ENCODE measurements at places on chromosomes 1 and 21. TPM values are rescaled to one million over a fixed set of nuclear protein-coding genes. Genes with fewer than 3 reads are reported as not detected.

The SYTL1 gene
- total RNA-seq = 0.56 TPM

The TMEM269 gene
- total RNA-seq = 0.08 TPM

The ANKRD34A gene
- total RNA-seq = 0.15 TPM

The RAD54L gene
- total RNA-seq = 10.9 TPM

The MFAP2 gene
- 0.57 TPM for total RNA-seq

The CELA2A gene
- not detected for total RNA-seq

The SCAF4 gene
- total RNA-seq = 17.7 TPM

The CIART gene
- 0.95 TPM for total RNA-seq

The LHX4 gene
- 0.32 TPM for total RNA-seq

The LCE2B gene
- not detected for total RNA-seq

The ZNF670 gene
- 3.1 TPM for total RNA-seq

The FCRL2 gene
- not detected for total RNA-seq

The SPRR2B gene
- not detected for total RNA-seq

The LMX1A gene
- total RNA-seq = not detected

The SPRR1A gene
- not detected for total RNA-seq

The ABCG1 gene
- 2.3 TPM for total RNA-seq

The CLDN14 gene
- not detected for total RNA-seq

The OR14K1 gene
- not detected for total RNA-seq

The CLCA1 gene
- not detected for total RNA-seq

The CELA3B gene
- total RNA-seq = not detected

The NBPF4 gene
- total RNA-seq = 0.12 TPM

The BARHL2 gene
- total RNA-seq = not detected

The BCL2L15 gene
- total RNA-seq = 0.86 TPM

The DNAJC8 gene
- total RNA-seq = 70.6 TPM

The PADI2 gene
- total RNA-seq = 1.1 TPM

The ARHGEF16 gene
- 6.0 TPM for total RNA-seq

The PRELP gene
- not detected for total RNA-seq

The TIE1 gene
- total RNA-seq = not detected

The BGLAP gene
- not detected for total RNA-seq

The TNFRSF4 gene
- total RNA-seq = not detected

The AK5 gene
- 5.8 TPM for total RNA-seq

The TCHH gene
- 0.19 TPM for total RNA-seq

The TUFT1 gene
- 10.3 TPM for total RNA-seq

The GUCA2A gene
- total RNA-seq = not detected

The HAO2 gene
- total RNA-seq = not detected

The NKAIN1 gene
- total RNA-seq = 1.3 TPM

The KCNAB2 gene
- total RNA-seq = 7.3 TPM

The SPATA21 gene
- not detected for total RNA-seq

The ALPL gene
- 0.14 TPM for total RNA-seq

The KRTAP11-1 gene
- total RNA-seq = not detected

The BSND gene
- not detected for total RNA-seq

The KIRREL1 gene
- total RNA-seq = 32.5 TPM

The SLC1A7 gene
- total RNA-seq = not detected

The ADGRB2 gene
- total RNA-seq = 5.9 TPM

The SPRR2E gene
- not detected for total RNA-seq

The PRRX1 gene
- not detected for total RNA-seq

The ZFP69B gene
- 3.0 TPM for total RNA-seq

The HLX gene
- 6.2 TPM for total RNA-seq

The SLX9 gene
- 59.5 TPM for total RNA-seq

Measured in A549 treated with ZK216348 at 1 μM for 4 hours (cell line).